ENCODE measurements at places on chromosomes 13 and 19.

DNA sequence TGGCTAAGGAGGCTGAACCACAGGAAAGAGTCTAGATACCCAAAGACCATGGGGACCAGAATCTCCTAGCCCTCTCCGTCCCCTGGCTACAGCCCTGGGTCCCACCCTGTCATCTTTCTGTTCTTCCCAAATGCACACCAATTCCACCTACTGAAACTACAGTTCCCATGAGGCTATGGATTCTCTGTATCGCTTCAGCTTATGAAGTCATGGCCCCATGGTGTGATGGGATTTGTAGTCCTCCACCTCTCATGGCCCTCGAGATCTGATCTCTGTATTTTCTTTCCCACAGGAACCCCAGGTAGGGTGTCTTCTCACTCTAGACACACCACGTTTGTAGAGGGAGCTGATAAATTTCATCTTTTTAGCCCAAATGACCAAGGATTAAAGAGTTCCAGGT, 11.8 kb downstream of the PTPRH start:
- DNase-seq, result no peak

DNA sequence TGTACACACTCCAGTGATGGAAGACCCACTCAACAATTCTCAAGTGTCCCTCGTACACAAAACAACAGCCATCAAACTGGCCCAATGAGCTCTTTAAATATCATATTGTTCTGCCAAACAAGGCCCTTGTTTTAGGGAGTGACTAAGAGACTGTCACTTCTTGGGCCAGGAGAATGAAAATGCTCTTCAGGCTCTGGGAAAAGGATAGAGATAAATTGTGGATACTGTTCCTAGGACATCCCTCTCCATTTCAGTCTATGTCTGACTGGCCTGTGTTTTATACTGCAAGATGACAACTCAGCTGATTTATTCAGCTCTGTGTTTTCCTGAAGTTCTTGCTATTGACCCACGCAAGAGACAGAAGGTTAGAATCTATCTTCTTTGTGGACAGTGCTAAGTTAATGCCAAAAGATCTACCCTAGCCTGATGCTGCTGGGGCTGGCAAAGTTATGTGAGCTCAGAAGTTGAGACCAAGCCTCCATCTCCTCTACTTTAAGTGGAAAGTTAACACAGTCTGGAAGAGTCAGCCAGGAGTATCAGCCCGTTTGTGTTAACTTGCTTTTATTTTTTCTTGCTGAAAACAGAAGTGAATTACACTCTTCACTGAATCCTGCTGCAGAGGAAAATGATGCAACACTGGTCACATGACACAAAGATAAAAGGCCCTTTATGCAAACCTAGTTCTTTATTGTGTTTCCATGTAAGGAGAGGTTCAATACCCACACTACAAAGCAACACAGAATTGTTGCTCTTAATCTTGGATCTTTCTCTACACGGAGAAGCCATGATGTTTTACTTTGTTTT, 14.6 kb downstream of the FRY start:
- no peak for DNase-seq

- DNase-seq, result no peak
Observed at GRCh38 chr19:45403781-45404556, 900 bp downstream of the PPP1R13L start.

- no peak for DNase-seq
Observed at GRCh38 chr13:42110410-42111155, 62.1 kb downstream of the DGKH start.

DNA sequence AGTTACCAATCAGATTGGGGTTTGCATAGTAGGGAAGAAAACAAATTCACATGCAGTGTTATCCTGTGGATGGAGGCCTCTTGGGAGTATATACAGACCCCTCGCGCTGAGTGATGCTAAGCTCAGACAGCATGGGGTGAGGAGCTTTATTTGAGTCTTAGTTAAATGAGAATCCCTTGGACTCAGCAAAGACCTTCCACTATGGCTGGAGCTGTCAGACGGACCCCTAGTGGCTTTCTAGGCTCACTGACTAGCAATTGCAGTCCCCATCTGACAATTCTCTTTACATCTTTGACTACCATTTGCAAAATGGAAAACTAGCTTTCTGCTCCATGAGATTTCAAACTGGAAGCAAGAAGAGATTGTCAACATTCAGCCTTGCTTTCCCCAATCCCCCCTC, 90.4 kb downstream of the STOML3 start:
- no peak for DNase-seq

- DNase-seq, result no peak
Observed at GRCh38 chr13:49998714-49999624, 2.1 kb downstream of the TRIM13 start.

GRCh38 chr13:25753976-25754375, 297.8 kb downstream of the SHISA2 start:
- DNase-seq, result no peak

- no peak for DNase-seq
Observed at GRCh38 chr13:36282821-36283432, 14.7 kb downstream of the CCDC169 start.

DNA sequence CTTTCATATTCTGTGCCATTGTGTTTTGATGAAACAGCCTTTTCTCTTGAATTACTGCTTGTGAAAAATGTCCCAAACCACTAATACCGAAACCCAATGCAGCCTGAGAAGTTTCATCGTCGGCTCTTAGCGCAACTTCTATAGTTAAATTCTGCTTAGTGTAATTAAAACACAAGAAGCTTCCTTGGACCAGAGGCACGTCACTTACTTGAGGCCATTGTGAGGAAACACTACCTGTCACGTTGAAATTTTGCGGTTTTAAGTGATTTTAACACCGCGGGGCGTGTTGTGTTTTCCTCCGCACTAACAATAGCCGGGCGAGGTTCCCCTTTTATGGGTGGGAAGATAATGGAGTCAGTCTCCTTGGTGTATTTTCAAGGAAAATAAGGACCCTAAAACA, 70.9 kb downstream of the GGACT start:
- no peak for DNase-seq
